ENCODE measurements at places on chromosomes 1 and 21. TPM values are rescaled to one million over a fixed set of nuclear protein-coding genes. Genes with fewer than 3 reads are reported as not detected.

DNA sequence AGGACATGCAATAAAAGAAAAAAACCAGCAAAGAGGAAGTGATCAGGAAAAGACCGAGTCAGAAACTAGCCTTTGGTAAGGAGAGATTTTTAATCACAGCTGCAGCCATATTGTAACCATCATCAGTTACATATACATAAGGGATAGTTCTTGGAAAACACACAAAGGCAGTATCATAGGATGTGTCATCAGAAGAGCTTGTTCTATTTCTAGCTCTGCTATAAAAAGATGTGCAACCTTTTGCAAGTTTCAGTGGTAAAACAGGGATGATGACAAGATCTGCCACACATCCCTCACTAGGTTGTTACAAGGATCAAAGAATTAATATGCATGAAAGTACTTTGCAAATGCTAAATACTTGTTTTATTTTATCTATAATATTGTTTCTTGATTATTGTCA lies 342.0 kb downstream of the VAV3 start:
- H3K4me3 ChIP-seq: no peak overlapping the region
- H3K27ac ChIP-seq: no peak overlapping the region
- no peaks in the 10 kb centered on the region for H3K36me3 ChIP-seq
- H3K27me3 ChIP-seq: no peaks in the 10 kb centered on the region
- no peaks in the 10 kb centered on the region for H3K4me1 ChIP-seq

GRCh38 chr1:93738075-93738622 lies 56.5 kb upstream of the BCAR3 start:
- peaks cover 4% of the 10 kb centered on the region for H3K4me1 ChIP-seq
- DNase-seq: no peak
- H3K36me3 ChIP-seq: no peaks in the 10 kb centered on the region
- no peaks in the 10 kb centered on the region for H3K27me3 ChIP-seq
- no peak overlapping the region for H3K27ac ChIP-seq
- H3K4me3 ChIP-seq: no peak overlapping the region

DNA sequence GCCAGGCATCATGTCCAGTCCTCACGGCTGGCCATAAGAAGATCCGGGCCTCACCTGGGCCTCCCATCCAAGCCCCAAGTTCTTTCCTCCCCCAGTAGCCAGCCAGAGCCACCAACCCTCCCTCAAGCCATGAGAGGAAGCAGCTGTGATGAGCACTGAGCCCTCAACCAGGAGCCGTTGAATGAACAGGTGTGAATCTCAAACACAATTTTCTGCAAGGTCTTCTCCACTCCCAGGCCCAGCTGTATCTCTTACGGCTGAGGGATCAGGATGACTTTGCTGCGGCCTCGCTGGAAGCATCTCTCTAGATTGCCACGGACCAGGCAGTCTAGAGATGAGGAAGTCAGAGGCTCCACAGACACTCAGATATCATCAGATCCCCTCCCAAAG lies 9.8 kb upstream of the CLDN14 start:
- no peaks in the 10 kb centered on the region for H3K4me1 ChIP-seq
- H3K4me3 ChIP-seq: no peak overlapping the region
- H3K27me3 ChIP-seq: no peaks in the 10 kb centered on the region
- H3K27ac ChIP-seq: no peak overlapping the region
- no peaks in the 10 kb centered on the region for H3K36me3 ChIP-seq

MORN1 gene
- total RNA-seq: 23.9 TPM

DNA sequence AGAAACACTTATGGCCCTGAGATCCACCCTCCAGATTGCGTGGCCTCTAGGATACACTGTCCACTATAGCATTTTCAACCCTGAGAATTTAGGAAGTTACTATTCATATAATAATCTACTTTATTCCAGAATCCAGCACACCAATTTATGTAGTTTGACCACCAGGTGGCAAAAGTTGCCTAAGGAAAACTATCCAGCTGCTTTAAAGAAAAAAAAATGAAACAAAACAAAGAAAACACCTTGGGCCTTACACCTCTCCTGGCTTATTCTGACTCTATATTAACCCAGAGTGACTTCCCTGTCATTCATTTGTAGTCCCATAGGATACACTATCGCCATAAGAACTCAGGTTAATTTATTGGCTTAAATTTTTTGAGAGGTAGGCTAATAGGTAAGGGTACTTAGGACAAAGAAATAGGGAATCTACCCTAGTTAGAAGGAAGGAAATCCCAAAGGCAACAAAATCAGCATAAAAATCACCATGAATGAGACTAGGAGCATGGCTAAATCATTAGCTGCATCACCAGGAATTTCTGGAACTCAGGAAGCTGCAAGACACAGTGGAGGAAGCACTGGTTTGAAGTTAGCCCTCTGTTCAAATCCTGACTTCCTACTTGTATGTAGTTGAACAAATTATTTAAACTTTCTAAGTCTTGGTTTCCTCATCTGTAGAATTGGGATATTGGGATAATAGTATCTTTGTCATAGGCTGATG lies 107.5 kb downstream of the SPAG17 start:
- DNase-seq: no peak
- H3K27ac ChIP-seq: no peak overlapping the region
- H3K36me3 ChIP-seq: no peaks in the 10 kb centered on the region
- H3K4me1 ChIP-seq: no peaks in the 10 kb centered on the region
- no peaks in the 10 kb centered on the region for H3K27me3 ChIP-seq

DNA sequence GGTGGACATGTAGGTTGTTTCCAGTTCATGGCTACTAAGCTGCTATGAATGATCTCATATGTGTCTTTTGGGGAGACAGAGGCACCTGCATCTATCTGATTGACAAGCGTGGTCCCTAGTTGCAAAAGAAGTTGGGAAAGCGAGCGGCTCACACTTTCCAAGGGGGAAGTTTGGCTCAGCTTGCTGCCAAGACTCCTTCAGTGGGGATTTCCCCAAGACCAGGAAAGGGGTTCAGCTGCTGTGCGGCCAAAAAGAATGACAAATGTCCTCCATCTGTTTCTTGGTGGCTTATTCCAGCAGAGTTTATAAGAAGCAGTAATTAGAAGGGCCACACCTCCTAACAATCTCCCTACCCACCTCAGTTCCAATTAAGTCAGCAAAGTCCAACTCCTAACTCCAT lies 128.5 kb upstream of the GALNT2 start:
- H3K4me1 ChIP-seq: peaks cover 10% of the 10 kb centered on the region
- H3K27ac ChIP-seq: no peak overlapping the region

DNA sequence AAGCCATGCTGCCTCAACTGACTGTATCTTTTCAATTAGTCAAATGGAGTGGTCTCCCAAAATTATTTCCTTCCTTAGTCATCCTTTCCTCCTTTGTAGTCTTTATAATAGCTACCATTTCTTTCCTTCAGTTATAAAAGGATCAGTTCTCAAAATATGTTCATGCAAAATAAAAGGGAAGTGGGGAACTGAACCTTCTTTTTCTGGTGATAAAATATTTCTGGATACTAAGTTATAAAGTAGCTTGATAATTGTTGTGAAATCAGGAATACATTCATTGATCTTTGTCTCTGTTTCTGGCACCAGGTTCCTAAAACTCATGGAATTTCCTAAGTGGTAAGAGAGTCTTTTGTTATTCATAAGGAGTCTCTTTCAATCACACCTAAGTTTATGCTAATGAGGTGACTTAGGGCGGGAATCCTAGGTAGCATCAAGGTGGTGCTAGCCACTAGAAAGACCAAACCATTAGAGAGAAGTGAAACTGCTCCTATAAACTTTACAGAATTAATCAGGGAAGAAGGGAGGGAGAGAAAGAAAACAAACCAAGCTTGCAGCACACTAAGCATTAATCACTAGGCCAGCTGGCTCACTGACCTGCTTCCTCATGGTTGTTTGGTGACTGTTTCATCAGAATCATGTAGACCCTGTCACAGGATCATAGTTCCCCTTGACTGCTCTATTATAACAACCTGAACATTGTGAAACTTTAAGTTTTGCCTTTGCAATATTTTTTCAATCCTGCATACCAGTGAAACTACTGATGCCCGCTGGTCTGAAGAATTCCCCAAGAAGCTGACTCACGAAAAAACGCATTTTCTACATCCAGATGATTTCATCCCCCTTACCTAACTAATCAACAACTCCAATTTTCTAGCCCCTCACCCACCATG lies 161.6 kb upstream of the PTBP2 start:
- peak; percentile 28 for DNase-seq
- H3K4me3 ChIP-seq: no peak overlapping the region
- no peaks in the 10 kb centered on the region for H3K27me3 ChIP-seq
- no peak overlapping the region for H3K27ac ChIP-seq

GRCh38 chr21:36608897-36609225 lies 90.1 kb upstream of the SIM2 start:
- no peaks in the 10 kb centered on the region for H3K27me3 ChIP-seq
- no peak overlapping the region for H3K4me3 ChIP-seq
- H3K27ac ChIP-seq: no peak overlapping the region
- DNase-seq: no peak

DNA sequence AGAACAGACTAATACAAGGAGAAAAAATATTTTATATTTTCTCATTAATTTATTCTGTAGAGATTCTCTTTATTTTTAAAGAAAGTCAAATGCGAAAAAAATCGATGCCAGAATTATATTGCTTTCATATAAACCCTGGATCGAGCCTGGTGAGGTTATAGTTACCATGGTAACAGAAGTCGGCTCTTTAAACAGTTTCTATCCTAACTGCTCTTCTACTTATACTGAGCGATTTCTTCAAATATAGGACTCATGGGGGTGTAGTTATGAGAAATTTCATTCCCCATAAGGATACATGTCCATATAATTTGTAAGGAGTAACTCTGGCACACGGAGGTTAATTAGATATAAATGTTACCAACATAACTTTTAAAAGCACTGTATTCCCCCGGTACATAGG lies 973.5 kb upstream of the NCAM2 start:
- no peak overlapping the region for H3K4me3 ChIP-seq
- DNase-seq: no peak
- H3K4me1 ChIP-seq: no peaks in the 10 kb centered on the region
- no peaks in the 10 kb centered on the region for H3K27me3 ChIP-seq
- H3K36me3 ChIP-seq: no peaks in the 10 kb centered on the region
- H3K27ac ChIP-seq: no peak overlapping the region

DEPDC1 gene
- 0.46 TPM for total RNA-seq

DNA sequence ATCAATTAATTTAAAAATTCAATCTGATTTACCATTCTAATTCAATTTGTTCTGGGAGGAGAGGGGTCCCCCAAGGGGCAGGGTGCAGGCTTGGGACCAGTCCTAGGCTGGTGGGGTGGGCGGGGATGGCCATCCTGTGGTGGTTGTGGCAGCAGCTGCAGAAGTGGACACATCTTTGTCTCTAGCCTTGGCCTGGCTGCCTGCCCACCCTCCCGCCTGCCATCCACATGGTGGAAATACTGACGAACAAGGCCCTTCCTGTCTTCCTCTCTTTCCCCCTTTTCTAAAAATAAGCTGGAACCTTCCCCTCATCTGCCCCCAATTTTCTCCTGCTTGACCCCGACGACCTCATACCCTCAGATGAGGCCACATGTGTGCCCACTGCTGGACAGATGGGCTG lies 130.9 kb downstream of the FOXD2 start:
- no peaks in the 10 kb centered on the region for H3K27me3 ChIP-seq
- peak overlapping the region; percentile 35 for H3K27ac ChIP-seq
- peak; percentile 80 for DNase-seq
- H3K36me3 ChIP-seq: no peaks in the 10 kb centered on the region
- peaks cover 17% of the 10 kb centered on the region for H3K4me1 ChIP-seq

PCSK9 gene
- total RNA-seq: 26.6 TPM

EVA1C gene
- 59.0 TPM for total RNA-seq

OR10Z1 gene
- not detected for total RNA-seq

DNA sequence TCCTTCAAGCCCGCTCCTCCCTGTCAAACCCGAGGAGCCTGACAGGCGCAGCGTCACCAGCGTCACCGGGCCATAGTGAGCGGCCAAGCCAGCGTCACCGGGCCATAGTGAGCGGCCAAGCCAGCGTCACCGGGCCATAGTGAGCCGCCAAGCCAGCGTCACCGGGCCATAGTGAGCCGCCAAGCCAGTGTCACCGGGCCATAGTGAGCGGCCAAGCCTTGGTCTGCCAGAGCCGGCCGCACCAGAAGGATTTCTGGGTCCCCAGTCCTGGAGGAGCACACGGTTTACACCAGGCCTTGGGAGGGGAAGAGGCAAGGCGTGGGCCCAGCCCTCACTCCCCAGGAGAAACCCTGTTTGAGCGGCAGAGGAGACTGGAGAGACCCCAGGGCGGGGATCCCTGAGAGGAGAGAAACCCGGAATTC lies 39.8 kb upstream of the COL18A1 start:
- no peak overlapping the region for H3K4me3 ChIP-seq
- no peak for DNase-seq
- H3K27me3 ChIP-seq: no peaks in the 10 kb centered on the region
- no peaks in the 10 kb centered on the region for H3K36me3 ChIP-seq
- peaks cover 27% of the 10 kb centered on the region for H3K4me1 ChIP-seq

RGS7 gene
- total RNA-seq: not detected

- no peak overlapping the region for H3K27ac ChIP-seq
- peaks cover 9% of the 10 kb centered on the region for H3K36me3 ChIP-seq
- no peak for DNase-seq
- no peaks in the 10 kb centered on the region for H3K27me3 ChIP-seq
Observed at GRCh38 chr1:204435381-204435831, 23.8 kb upstream of the PPP1R15B start.

LYST gene
- 45.8 TPM for total RNA-seq

DNA sequence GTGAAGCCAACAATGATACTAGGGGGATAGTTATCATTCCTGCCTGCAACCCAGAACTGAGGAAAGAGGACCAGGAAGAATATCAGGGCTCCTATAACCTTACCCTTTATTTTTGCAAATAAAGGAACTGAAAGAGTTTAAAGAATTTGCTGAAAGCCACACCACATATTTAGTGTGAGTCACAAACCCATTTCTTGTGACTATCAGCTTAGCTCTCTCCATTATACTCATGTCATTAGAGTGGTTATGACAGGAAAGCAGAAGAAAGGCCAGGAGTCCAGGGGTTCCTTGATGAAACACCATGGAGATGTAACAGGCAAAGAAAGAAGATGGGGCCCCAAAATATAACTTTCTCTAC lies 141.1 kb upstream of the SAMSN1 start:
- no peaks in the 10 kb centered on the region for H3K4me1 ChIP-seq
- DNase-seq: no peak
- no peaks in the 10 kb centered on the region for H3K36me3 ChIP-seq
- no peak overlapping the region for H3K4me3 ChIP-seq
- peaks cover 62% of the 10 kb centered on the region for H3K27me3 ChIP-seq

DNA sequence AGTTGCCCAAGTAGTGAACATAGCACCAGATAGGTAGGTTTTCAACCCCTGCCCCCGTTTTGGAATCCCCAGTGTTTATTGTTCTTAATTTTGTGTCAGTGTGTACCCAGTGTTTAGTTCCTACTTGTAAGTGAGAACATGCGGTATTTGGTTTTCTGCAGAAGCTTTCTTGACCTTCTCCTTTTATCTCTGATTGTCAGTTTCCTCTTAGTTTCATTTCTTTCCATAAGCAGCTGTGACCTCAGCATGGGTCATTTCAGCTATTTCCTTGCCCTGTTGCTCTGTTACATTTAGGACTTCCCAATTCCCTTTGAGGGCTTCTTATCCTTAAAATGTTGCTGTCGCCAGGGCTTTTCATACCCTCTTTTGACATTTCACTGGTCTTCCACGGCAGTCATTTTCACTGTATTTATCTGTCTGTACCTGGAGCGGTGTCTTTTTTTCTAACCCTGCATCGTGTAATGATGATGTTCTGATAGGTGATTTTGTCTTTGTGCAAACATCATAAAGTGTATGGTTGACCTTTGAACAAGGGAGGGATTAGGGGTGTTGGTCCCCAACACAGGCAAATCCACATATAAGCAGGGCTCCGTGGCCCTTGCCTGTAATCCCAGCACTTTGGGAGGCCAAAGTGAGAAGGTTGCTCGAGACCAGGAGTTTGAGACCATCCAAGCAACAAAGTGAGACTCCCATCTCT lies 15.0 kb downstream of the ITSN1 start:
- no peak overlapping the region for H3K27ac ChIP-seq
- peak; percentile 57 for DNase-seq
- no peaks in the 10 kb centered on the region for H3K36me3 ChIP-seq
- peaks cover 20% of the 10 kb centered on the region for H3K4me1 ChIP-seq
- H3K4me3 ChIP-seq: no peak overlapping the region

Measured in lung (tissue), 17 donors.